ENCODE measurements at places on chromosomes 12 and 14.
A peak's percentile ranks its signal among the peaks of the same experiment; 100 is the strongest.

DNA sequence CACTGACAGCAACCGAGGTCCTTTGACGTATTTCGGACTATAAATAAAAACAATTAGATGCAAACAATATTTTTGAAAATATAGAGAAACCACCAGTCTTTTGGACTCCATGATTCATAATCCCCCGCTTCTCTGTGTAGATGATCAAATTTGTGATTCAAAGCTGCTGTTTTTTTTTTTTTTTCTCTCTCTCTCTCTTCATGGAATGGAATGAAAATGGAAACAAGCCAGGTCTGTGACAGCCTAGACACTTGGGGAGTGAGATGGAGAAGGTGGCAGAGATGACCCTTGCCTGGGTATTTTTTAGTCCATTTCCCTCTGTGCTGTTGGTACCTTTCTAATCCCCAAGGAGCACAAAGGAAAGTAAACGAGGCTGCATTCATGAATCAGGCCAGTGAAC lies 248.5 kb downstream of the GLT1D1 start:
- no peak for DNase-seq

DNA sequence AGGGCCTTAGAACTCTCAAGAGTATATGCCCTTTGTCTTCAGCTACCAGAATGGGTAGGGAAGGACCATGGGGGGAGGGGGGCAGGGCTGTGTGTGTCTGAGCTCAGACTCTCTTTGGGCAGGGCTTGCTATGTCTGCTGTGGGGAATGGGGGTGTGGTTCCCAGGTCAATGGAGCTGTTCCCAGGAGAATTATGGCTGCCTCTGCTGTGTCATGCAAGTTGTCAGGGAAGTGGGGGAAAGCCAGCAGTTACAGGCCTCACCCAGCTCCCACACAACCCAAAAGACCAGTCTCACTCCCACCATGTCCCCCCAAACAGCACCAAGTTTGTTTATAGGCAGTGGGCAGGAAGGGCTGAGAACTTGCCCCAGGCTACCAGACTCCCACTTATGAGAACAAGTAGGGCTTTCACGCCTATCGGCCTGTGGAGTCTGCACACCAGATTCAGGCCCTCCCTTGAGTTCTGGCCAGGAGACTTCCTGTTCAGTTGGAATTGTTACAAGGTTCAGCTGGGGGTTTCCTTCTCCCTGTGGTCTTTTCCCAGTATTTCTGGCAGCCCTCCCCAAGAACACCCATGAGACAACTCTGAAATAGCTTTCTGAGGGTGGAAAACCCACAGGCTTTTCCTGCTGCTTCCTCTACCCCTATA lies 6.1 kb upstream of the SERPINA11 start:
- DNase-seq = no peak

- no peak for DNase-seq
Measured at GRCh38 chr12:108896336-108896735, 16.4 kb downstream of the DAO start.

- no peak for DNase-seq
Measured at GRCh38 chr14:94355191-94355794, 32.2 kb upstream of the SERPINA6 start.

- no peak for DNase-seq
Measured at GRCh38 chr14:89550821-89551220, 133.8 kb upstream of the FOXN3 start.

DNA sequence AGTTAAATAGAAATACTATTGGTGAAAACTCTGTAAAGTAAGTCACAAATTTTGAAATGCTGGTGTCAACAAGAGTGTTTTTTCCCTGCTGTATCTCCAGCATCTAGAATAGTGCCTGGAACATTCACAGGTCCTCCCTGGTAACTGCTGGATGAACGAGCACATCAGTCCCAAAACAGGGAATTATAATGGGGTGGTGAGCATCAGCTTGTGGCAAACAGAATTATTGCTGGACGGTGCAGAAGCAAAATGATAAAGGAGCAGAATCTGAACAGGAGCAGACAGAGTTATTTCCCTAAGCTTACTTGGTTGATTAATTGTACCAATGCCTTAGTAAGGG lies 129.9 kb downstream of the GRIP1 start:
- no peak for DNase-seq

- DNase-seq = peak; percentile 55
Measured at GRCh38 chr12:49750027-49750995, 9.0 kb downstream of the TMBIM6 start.

DNA sequence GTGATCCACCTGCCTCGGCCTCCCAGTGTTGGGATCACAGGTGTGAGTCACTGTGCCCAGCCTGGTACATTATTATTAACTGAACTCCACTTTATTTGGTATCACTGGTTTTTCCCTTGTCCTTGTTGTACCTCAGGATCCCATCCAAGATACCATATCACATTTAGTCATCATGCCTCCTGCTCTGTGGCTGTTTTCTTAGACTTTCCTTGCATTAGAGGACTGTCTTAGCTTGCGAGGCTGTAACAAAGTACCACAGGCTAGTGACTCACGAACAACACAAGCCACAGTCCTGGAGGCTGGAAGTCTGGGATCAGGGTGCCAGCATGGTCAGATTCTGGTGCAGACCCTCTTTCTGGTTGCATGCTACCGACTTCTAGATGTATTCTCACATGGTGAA lies 12.2 kb downstream of the KLC1 start:
- DNase-seq = no peak

GRCh38 chr12:106248312-106248845 lies 559 bp upstream of the CKAP4 start:
- peak; percentile 35 for DNase-seq

DNA sequence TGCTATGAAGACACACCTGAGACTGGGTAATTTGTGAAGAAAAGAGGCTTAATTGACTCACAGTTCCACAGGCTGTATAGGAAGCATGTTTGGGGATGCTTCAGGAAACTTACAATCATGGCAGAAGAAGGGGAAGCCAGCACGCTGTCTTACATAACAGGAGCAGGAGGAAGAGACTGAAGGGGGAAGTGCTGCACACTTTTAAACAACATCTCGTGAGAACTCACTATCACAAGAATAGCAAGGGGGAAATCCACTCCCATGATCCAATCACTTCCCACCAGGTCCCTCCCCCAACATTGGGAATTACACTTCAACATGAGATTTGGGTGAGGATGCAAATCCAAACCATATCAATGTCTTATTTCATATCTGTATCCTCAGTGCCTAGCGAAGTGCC lies 307.2 kb downstream of the ATP23 start:
- DNase-seq = no peak

- DNase-seq = no peak
Measured at GRCh38 chr12:14850929-14851663, 7.8 kb upstream of the ART4 start.
